ENCODE measurements at places on chromosomes 4 and X.

DNA sequence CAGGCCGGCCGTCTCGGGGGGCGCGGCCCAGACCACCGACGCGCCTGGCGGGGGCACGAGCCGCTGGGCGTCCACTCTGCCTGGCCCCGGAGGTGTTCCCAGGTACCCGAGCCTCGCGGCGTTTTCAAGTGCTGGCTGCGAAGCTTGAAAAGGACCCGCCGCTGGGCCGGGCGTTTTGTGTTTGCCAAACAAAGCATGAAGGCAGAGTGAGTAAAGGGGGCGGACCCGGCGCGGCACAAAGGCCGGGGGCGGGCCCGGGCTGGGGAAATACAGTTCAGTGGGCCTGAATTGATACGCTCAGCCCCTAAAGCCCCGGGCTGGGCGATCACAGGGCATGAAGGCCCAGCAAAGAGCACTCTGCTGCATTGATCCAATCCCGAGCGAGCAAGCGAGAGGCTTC is 65.4 kb downstream of the SOX3 start:
- no peak for DNase-seq

DNA sequence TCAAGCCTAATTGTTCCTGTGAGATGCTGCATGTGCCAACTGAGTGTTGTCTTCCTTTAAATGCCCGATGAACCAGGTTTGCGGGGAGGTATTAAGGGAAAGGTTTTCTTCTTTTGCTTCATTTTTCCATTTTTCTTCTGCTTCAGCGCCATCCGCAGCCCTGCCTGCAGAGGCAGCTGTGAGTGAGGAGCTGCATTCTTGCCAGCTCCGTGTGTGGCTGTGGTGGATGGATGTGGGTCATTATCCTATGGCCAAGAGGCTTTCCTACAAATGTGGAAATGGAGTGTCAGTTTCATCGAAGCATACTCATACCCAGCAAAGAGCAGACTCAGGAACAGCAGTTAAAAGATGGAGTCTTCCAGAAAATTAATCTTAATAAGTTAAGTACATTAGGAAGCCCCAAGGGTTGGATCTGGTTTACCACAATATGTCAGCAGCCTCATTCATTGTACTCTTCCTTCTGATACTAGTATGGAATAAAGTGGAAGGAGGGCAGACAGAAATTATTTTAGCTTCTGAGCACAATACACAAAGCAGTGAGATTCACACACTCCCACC is 37.6 kb downstream of the TNIP3 start:
- DNase-seq: no peak

GRCh38 chr4:16413814-16414555 is 187.7 kb upstream of the TAPT1 start:
- no peak for DNase-seq

GRCh38 chr4:22474636-22475310 is 41.1 kb downstream of the ADGRA3 start:
- DNase-seq: no peak

DNA sequence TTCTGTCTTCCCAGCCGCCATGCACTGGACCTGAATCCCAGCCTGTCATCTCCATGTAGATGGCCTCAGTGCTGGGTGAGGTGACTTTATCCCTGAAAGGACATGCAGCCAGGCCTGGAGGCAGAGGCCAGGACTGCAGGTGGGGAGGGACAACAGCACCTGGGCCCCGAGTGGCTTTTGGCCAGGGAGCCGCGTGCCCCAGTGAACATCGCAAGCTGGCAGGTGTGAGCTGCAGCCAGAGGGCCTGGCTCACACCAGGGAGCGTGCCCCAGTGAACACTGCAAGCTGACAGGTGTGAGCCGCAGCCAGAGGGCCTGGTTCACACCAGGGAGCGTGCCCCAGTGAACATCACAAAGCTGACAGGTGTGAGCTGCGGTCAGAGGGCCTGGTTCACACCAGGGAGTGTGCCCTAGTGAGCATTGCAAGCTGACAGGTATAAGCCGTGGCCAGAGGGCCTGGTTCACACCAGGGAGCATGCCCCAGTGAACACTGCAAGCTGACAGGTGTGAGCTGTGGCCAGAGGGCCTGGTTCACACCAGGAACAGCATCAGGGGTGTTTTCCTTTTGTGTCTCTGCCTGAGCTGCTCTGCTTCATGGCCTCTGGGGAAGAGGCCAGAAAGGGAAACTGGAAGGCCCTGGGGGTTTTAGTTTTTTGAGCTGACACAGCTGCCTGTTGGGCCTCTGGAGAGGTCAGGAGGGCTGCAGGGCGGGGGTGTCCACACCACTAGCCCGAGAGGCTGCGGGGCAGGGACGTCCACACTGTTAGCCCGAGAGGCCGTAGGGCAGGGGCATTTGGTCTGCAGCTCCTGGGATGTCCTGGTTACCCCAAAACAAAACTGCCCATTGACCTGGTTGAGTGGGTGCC is 22.7 kb upstream of the PSAPL1 start:
- DNase-seq: no peak

- DNase-seq: no peak
Measured at GRCh38 chr4:156825074-156825473, 146.5 kb downstream of the PDGFC start.

DNA sequence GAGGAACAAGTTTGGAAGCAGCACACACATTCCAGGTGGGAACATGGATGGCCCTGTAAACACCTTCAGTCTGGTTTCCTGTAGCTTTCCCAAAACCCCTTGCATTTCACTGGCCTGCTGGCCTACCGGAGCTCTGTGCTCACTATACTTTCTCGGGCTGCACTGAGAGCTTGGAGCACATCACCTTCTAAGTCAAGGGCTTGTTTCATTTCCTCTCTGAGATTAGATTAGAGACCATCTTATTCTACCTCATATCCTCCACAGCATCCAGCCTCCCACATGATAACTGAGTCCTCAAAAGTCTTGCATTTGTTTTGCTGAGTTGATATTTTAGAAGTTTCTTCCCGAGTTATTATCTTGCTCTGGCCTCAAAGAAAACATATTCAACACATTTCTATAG is 147.7 kb downstream of the RASL11B start:
- DNase-seq: no peak

DNA sequence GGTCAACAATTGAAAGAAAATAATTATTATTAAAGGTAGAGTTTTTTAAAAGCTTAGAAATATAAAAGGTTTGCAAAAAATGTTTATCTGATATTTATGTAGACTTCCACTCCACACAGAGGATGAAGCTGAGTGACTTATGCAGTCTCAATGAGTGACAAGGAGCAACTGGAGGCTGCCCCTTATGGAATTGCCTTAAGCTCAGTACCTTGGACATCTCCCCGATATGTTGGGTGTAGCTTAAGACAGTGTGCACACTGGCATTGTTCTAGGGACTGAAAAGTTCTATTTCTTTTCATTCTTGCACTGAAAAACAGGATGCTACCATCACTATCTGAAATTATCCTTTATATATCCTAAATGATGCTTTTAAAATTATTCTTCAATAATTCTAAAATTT is 292.1 kb downstream of the PRDM5 start:
- no peak for DNase-seq

DNA sequence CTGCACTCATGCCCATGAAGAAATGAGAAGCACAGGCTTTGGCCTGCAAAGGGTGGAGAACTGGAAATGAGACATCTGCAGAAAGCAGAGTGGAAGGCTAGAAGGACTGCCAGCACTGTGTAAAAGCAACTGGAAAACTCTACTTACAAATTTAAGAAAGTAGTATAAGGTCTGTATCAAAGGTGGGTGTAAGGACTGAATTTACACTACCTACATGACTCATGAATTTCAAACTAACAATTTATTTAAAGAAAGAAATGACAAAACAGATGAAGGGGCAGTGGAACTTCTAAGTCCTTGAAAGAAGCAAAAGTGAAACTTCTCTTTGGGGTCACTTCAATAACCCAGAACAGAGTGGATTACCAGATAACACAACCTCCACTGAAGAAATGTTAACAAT is 71.2 kb downstream of the SLC10A7 start:
- DNase-seq: no peak

- DNase-seq: no peak
Measured at GRCh38 chrX:131054906-131055305, 3.2 kb upstream of the ARHGAP36 start.

DNA sequence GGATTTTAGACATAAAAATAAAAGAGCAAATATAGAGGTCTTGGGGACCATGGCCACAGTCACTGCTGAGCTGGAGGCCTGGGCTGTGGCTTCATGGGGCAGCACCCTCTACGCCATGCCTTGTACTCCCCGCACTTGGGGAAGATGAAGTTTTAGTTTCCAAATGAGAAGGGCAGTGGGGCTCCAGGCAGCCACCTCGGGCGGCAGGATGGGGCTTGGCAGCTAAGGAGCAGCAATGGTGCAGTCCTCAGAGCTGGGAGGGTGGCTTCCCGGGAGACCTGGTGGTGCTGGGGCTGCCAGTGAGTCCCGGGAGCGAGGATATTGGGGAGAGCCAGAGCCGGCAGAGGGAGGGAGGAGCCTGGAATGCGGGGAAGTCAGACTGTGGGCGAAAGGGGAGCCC is 2.4 kb downstream of the CXCR3 start:
- DNase-seq: no peak

GRCh38 chrX:17374619-17375366 is at the start of gene NHS:
Gene NHS (plus strand): TSS chrX:17375200. CDS start chrX:17375758, 558 bp downstream.
- no peak for DNase-seq

DNA sequence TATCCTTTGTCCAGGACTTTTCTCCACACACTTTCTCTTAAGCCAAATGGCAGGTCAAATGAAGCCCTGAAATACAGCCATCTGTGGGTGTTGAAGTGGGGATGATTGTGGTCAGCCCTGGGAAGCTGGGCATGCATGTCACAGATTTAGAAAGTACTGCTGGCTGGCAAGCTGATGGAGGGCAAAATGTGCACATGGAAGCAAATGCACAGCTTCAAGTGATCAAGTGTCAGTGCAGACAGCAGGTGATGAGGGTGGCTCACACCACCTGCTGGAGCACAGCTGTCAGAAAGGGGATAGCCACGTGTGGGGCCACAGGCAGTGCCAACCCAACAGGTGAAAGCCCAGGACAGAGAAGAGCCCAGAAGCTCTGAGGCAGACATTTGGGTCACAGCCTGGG is 40.3 kb upstream of the ATXN3L start:
- DNase-seq: no peak

- no peak for DNase-seq
Measured at GRCh38 chrX:10884246-10884645, 226.9 kb upstream of the HCCS start.

- no peak for DNase-seq
Measured at GRCh38 chr4:170674176-170674575, 584.4 kb upstream of the AADAT start.

DNA sequence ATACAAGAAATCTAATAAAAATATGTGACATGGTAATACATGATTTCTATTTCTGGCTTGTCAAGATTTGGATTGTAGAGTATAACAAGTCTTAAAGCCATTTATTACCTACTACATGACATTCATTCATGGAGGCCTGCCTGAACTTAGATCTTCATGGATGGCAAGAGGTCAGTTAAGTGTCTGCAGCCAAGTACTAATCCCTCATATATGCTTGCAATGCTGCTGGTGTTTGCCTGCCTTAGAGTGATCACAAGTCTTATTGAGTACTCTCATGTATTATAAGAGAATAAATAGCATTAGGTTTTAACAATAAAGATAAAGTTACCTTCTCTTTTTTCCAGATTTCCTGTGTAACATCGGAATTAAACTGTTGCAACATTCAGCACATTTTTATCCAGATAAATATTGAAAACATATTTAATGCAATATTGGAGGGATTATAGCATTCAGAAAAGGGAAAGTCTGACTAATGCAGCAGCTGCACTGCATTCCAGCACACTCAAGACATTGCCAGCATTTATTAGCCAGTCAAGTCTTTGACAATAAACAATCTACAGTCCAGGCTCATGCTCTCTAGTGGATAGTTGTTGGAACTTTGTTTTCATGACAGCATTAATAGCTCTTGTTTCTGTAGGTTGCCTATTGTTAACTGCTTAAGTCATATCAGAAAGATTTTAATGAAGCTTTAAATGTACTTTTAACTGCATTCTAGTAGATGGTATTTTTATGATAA is 737.1 kb downstream of the FAT4 start:
- no peak for DNase-seq

- DNase-seq: no peak
Measured at GRCh38 chrX:138710866-138711341, 613 bp downstream of the FGF13 start.

DNA sequence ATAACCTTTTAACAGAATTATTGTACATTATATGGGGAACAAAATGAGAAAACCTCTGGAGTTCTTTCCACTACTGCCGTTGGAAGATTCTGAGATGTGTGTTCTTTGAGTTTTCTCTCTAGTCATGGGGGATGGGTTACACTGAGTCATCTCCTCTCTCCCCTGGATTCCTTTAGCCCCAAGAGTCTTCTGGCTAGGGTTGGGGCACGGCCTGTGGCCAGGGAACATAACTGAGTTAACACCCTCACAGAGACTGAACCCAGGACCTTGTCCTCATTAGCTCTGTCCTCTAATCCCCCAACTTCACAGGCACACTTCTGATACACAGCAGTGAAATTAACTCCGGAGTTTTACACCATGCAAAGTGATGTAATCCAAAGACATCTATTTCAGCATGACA is 142.3 kb upstream of the F9 start:
- no peak for DNase-seq

DNA sequence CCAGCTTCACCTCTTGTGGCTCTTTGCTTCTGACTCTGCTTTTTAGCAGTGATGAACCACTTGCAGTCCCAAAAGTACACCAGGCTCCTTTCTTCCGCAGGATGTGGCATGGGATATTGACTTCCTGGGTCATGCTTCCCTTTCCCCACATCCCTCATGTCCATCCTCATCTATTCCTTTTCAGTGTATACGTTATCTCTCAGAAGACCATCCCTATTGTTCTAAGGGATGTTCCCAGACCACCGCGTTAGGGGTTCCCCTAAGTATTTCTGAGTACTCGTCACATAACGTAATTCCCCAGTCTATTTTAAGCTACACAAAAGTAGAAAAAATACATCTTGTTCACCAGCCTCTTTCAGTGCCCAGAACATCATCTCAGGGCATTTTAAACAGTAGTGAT is 71.1 kb upstream of the NLGN4X start:
- no peak for DNase-seq

- DNase-seq: no peak
Measured at GRCh38 chr4:88750369-88750768, 52.7 kb upstream of the NAP1L5 start.

- DNase-seq: no peak
Measured at GRCh38 chr4:75016472-75016871, 83.6 kb downstream of the PARM1 start.

GRCh38 chr4:43471950-43472349 is 579.4 kb downstream of the GRXCR1 start:
- no peak for DNase-seq

GRCh38 chr4:180794333-180794732 is 1448.9 kb upstream of the TENM3 start:
- no peak for DNase-seq

GRCh38 chrX:94524867-94525266 is 850.9 kb downstream of the FAM133A start:
- DNase-seq: no peak

DNA sequence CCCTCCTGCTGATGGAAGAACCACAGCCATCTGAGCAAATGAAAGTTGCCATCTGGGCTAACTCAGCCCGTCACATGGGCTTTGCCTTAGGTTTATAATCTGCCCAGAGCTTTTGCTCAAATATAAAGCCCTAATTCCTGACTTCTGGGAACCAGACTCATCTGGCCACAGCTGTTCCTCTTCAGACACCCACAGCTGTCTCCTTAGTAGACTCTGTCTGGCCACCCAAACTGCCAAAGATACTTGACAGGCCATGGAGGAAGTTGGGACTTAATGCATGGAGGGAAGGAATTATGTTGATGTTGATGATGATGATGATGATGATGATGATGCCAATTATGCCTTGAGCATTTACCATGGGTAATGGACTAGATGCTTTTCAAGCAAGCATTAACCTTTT is 8.0 kb downstream of the LGI2 start:
- no peak for DNase-seq

All from CD4-positive, alpha-beta T cell treated with Interleukin-4 for 4 hours (primary cell).